Sciatic nerve (tissue), 2 donors: ENCODE measurements at places on chromosomes 3 and 15.

GRCh38 chr3:172591125-172591605 lies 67.9 kb upstream of the TNFSF10 start:
- no peak for DNase-seq

DNA sequence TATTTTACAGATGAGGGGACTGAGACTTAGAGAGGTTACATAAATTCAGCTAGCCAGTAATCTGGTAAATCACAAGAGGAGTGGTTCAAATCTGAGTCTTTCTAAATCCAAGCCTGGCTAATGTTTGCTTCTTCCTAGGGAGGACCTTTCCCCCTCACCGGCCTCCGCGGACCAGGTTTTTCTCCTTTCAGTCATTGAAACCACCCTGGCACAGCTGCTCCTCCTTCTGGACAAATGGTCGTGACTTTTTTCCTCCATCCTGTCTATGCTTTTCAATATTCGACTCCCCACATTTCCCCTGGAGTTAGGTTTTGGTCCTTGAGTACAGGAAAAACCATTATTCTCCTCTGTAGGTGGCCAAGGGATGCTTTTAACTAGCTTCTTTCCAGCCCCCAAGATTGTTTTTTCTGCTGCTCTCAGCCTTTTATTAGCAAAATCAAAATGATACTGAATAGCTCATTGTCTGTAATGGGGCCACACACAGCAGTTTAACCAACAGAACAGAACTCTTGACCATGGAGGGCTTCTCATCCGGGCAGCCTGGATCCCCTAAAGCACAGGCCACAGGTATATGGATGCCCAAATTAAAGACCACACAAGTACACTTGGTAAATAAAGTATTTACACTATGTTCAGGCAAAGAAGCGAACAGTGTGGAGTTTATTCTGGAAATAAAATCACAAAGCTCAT lies 85.9 kb upstream of the KLHL25 start:
- DNase-seq = no peak

- DNase-seq = no peak
These were observed 44.6 kb upstream of the SLC25A36 start for GRCh38 chr3:140896997-140897396.

GRCh38 chr3:56878074-56878473 lies 76.3 kb upstream of the ARHGEF3 start:
- no peak for DNase-seq

- DNase-seq = no peak
These were observed 211.9 kb downstream of the CADM2 start for GRCh38 chr3:85170646-85171045.

GRCh38 chr3:194787072-194787471 lies 101.4 kb downstream of the FAM43A start:
- DNase-seq = no peak

GRCh38 chr15:95498961-95499360 lies 831.5 kb upstream of the NR2F2 start:
- no peak for DNase-seq

GRCh38 chr3:195467641-195468390 lies 25.0 kb upstream of the ACAP2 start:
- no peak for DNase-seq

DNA sequence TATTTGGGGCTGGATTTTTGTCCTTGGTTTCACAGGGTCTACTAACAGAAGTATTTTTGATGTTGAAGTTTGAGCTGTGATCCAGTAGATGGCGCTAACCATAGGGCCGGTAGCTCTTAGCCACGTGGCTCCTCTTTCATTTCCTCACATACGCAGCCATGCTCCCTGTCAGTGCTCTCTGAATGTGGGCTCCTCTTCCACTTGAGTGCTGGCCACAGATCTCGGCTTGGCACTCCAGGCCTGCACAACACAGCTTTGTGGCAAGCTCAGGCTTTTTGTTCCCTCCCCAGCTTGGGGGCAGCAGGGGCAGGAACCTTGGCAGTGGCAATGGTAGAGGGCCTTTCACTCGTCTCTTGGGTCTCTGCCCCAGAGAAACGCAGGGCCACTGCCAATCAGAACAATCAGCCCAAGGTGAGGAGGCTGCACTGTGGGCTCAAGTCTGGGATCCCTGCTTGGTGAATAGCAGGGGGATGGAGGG lies 18.6 kb upstream of the DNAAF4 start:
- no peak for DNase-seq

DNA sequence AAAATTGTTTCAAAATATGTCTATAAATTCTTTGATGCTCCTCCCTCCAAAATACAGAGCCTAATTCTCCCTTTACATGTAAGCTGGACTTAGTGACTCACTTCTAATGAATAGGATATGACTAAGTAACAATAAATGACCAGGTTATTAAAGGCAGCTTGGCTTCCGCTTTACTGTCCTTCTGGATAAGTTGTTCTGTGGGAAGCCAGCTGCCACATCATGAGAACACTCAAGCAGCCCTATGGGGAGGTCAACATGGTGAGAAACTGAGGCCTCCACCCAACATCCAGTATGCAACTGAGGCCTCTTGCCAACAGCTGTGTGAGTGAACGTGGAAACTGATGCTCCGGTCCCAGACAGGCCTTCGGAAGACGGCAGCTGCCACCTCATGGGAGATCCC lies 247.3 kb upstream of the CHRM5 start:
- DNase-seq = no peak

GRCh38 chr15:25797936-25798901 lies 64.9 kb downstream of the ATP10A start:
- DNase-seq = no peak

DNA sequence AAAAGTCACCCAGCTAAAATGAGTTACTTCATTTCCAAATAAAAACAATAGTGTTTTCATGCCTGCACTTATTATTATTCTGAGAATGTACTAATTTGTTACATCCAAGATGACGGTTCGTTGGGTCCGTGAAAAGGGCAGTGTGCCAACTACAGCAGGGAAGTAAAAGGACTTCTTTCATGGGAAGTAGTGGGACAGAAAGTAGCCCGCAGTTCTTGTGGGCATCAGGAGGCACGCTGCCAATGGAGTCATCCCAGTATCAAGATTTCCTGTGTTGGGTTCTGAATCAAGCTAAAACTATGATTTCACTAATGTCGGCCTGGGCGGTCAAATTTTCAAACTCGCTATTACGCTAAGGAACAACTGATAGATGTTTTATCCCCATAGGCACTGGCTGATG lies 254.5 kb upstream of the SOX2 start:
- peak; percentile 71 for DNase-seq

- no peak for DNase-seq
These were observed 211.9 kb upstream of the ARRDC4 start for GRCh38 chr15:97748576-97748975.

GRCh38 chr15:69311319-69311721 lies 12.6 kb downstream of the PAQR5 start:
- DNase-seq = no peak

GRCh38 chr3:132661101-132661500 lies 972 bp downstream of the UBA5 start:
- no peak for DNase-seq

DNA sequence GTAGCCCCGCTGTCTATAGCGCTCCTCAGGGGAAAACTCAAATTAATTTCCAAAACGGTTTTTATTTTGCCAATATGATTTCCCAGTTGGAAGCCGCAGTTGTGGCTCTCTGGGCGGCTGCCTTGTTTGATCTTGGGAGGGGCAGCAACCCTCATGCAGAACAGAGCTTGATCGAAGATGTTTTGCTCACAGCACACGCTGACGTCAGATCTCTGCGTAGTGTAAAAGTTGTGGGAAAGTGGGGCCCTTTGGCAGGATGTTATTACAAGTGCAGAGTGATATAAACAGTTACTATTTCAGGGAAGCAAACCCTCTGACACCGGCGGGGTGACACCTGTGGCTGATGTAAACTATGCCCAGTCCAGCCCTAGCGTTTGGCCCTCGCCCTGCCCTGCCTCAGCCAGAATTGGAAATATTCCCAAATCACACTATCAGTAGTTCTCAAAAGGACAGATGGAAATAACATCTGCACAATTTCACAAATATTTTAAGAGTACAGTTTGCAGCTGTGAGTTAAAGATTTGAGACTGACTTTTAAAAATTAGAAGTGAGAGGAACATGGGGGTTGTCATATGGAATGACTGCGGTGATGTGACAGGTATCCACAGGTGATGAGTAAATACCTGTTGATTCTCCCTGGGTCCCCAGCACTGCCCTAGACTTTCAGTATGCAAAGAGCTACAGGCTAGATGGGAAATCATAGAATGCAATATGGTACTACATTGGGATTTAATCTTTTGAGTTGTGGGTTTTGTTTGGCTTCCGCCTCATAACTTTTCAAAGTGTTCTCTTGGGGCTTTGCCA lies 1.7 kb downstream of the SYNM start:
- no peak for DNase-seq

- no peak for DNase-seq
These were observed 58.1 kb downstream of the OSBPL10 start for GRCh38 chr3:31922962-31923361.

DNA sequence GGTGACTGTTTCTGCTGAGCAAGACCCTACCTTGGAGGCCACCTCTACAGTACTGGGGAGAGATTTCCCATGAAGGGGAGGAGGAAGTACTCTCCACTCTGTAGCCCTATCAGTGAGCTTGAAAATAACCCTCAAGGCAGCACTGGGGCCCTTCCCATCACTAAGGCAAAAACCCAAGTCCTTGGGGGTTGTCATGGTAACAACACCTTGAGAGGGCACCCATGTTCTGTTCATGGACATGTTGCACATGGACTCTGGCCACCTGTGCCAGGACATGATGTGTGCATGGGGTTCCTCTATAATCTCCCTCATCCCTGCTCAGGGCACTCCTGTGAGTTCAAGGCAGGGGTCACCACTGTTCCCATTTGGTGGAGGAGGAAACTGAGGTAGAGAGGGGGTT lies 10.9 kb upstream of the CDC25A start:
- DNase-seq = no peak

DNA sequence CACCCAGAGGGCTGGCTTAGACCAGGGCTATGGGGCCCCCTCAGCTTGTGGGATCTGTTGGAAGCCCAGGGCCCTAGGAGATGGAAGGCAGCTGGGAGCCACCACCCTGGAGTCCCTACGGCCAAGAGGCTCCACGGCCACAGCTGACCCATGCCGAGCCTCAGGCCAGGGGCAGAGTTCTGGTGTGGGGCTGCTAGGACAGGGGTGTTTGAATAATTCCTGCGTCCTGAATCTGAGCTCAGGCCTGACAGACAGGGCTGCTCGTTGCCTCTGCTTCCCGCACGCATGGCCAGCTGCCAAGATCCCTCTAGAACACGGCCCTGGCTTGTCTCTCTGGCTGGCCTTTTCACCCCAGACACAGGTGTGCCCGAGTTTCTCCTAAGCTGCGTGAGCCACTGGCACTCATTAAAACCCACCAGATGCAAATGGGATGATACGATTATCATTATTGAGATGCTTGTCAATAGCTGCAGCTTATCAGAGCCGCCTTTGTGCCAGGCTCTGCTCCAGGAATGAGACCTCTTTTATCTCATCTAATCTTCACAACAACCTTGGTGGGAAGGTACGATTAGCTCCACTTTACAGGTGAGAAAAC lies 70.2 kb downstream of the EFCAB12 start:
- DNase-seq = no peak
